ENCODE measurements at places on chromosomes 6 and 20. TPM values are rescaled to one million over a fixed set of nuclear protein-coding genes. Genes with fewer than 3 reads are reported as not detected.
A peak's percentile ranks its signal among the peaks of the same experiment; 100 is the strongest.

GRCh38 chr20:5070570-5070969 is 49.2 kb downstream of the PCNA start:
- DNase-seq = no peak

GRCh38 chr6:2653369-2654032 is 97.2 kb downstream of the MYLK4 start:
- no peak for DNase-seq

Gene SCUBE3
- 1.4 TPM for total RNA-seq

Gene SLC16A10
- 1.0 TPM for total RNA-seq

DNA sequence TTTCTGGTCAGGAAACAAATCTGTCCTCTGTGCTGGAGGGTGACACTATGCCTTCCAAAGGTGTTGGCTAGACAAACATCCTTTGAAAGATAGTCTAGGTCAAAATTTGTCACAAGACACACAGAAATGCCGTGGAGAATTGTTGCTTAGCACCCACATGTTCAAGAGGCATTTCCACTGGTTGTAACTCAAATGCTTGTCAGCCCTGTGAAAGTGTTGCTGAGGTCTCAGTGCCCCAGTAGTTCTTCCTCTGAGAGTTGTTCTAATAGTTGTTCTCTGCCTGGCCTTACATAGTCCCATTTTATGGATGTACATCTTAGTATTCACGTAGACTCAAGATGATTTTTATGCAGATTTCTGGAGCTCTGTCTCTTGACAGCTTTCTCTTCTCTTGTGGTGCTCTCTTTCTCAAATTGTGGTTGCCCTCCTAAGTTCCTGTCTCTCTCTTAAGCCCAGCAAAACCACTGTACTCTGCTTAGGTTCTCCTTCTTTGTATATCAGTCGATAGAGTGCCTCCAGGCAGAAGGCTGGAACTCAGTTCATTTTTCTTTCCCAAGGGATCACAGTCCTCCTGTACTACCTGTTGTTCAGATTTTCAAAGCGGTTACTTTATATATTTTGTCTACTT is 39.5 kb upstream of the REV3L start:
- no peak for DNase-seq

DNA sequence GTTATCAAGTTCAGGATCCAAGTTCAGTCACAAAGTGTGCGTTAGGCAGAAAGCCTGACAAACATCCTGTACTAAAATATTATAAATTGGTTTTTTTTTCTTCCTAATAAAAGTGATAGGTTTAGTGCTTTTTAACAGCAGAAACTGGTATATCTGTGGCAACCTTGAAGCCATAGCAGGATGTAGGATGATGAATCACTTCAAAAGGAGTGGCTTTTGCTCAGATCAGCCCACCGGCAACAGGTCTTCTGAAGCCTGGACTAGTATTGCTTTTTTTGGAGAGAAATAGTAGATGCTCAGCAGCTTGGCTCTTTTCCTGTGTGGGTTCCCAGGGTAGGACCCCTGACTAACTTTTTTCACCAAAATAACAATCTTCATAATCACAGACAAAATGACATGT is 190.8 kb downstream of the EPM2A start:
- no peak for DNase-seq

DNA sequence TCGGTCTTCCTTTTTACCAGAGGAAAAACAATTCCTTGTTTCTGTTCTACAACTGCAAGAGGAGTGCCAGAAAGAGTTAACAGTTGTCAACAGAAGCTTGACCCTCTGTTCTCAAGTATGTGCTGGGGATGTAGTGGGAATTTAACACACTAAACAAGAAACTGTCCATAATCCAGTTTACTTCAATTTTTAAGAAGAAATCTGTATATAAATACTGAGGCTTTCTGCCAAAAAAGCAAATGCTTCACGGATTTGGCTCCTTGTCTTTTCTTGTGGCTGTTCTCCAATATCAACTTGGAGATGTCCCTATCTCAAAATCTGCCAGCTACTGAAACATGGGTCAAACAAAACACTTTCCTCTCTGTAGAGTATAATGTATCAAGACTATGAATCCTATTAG is 26.8 kb downstream of the REV3L start:
- DNase-seq = no peak

Gene PTCHD4
- 3.4 TPM for total RNA-seq

DNA sequence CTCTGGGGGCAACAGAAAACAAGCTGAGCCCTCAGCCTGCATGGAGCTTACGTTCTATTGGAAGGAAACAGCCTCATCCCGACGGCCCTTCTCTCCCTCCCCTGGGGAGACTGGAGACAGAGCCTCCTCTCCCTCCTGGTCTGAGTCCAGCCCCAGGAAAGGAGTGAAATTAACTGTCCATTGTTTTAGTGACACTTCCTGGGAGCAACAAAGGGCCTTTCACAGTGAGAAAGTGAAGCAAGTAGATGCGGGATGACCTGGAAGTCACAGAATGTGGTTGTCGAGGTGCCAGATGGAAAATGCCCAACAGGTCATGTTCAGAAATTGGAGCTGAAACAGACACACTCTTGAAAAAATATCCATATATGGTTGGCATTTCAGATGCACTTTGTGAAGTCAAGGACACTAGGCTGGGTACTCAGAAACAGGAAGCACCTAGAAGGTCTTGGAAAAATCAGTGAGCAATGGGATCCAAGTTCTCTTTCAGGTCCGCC is 77.8 kb downstream of the TFAP2C start:
- no peak for DNase-seq

- no peak for DNase-seq
Observed at GRCh38 chr6:122817358-122817757, 28.3 kb downstream of the SMPDL3A start.

GRCh38 chr20:34987288-34988190 is 31.9 kb downstream of the MYH7B start:
- DNase-seq = no peak

- DNase-seq = no peak
Observed at GRCh38 chr6:87583822-87584221, 6.0 kb downstream of the RARS2 start.

Gene CLVS2
- 0.04 TPM for total RNA-seq

DNA sequence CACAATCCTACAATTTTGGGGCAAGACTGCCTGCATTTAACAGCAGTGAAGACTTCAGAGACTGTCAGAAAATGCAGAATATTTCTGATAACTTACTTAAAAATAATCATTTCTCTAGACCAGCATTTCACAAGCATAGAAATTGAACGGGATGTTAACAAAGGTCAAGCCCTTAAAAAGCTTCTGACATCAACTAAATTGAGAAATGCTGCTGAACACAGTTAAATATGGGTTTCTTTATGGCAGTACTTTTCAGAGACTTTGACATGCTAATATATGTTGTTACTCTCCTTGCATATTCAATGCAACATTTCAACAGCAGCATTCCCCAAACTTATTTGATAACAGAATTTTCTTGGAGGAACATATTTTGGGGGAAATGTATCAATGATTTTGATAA is 84.5 kb downstream of the KIF13A start:
- no peak for DNase-seq

DNA sequence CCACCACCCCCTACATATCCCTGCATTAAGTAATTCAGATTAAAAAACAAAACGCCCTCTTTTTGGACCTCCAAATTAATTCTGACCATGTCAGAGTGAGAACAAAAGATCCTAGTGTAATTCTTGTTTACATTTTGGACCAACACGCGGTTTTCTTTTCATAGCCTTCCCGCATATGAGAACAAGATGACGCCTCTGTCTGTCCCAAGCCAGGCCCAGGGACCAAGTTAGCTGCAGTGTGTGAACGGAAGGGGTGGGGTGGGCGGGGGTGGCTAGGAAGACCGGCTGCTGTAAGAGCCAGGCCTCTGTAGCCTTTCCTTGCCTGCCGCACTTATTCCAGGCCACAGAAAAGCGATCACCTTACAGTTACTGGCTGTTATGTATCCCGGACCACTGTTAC is 68.0 kb downstream of the PLCG1 start:
- no peak for DNase-seq

Gene POU3F2
- not detected for total RNA-seq

DNA sequence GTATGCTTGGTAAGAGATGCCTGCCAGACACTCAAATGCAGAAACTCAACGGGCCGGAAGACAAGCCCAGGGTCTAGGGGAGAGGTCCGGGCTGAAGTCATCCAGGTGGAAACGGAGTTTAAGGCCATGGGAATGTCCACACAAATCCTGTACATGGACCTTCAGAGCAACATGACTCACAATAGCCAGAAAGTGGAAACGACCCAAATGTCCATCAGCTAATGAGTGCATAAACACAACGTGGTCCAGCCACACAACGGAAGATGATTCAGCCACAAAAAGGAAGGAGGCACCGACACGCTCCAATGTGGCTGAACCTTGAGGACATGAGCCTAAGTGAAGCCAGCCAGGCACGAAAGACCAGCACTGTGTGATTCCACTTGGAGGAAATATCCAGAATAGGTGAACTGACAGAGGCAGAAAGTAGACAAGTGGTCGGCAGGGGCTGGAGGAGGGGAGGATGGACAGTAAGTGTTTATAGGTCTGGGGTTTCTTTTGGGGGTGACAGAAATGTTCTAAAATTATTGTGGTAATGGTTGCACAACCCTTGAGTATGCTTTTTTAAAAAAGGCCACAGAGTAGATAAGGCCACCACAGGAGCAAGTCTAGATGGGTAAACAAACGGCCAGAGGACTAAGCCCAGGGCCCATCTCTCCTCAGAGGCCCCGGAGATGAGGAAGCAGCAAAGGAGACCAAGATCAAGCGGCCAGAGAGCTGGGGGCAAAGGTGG is 105.6 kb downstream of the PREX1 start:
- DNase-seq = peak; percentile 28

Gene VNN1
- 0.21 TPM for total RNA-seq

Gene PRDM1
- 2.7 TPM for total RNA-seq

GRCh38 chr6:39279539-39279938 is 34.7 kb downstream of the KCNK17 start:
- no peak for DNase-seq

Gene SCRT2
- not detected for total RNA-seq

DNA sequence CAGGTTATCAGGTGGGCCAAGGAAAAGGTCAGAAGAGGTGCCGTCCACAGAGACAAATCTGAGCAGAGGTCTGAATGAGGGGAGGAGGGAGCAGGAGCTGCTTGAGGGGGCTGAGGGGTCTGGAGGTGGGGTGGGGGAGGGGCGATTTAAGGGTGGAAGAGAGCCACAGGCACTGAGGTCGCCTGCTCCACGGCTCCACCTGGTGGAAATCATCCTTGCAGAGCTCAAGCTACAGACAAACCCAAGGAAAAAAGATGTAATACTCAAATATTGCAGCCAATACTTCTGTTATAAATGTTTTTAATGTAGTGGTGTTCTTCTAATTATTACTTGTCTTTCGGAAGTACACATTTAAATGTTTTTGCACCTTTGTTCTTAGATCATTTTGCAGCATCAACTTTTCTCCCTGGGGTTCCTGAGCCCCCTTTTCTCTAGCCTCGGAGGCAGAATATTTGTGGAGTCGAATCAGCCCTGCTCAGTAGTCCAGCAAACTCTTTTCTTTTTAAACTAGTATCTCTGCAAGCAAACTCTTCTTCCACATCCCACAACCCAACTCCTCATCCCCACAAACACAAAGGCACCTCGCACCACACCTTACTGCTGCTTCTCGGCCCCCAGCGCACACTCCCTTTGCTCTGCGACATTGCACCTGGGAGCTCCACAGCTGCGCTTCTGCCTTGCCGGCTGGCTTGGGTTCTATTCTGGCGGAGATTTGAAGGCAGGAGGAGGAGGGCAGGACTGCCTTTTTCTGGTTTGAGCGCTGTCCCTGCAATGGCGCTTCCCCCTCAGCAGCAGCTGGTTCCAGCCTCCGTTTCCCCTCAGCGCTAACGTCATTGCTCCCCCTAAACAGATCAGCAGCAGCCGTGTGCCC is 51.0 kb upstream of the TFAP2A start:
- no peak for DNase-seq

DNA sequence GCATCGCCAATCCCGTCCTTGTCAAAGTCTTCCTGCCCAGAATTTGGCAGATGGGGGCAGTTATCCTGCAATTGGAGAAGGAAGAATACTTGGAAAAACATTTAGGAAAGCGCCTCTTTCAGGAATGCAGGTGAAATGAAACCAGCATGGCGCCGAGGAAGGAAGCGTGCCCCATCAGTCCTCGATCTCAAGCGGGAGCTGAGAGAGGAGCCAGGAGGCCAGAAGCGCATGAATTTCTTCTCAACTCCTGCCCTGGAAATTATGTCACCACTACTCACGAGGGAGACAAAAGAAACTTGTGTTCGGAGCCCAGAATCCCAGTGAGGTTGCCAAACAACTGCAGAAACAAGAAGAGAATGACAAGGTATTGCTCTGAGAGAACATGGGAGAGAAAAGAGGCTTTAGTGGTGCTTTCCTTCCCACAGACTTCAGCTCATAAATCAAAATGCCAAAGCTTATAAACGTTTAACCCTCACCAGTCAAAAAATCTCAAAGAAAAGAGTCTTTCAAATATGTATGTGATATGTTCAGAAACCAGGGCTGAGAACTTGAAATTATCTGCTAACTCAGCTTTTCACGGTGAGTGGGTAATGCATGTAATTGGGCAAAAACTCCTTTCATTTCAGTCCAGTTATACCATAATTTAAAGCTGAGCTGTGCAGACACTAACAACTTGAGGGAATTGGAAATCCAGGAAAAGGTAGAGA is 23.9 kb downstream of the THBS2 start:
- no peak for DNase-seq

Gene DYNLT2
- total RNA-seq = 1.4 TPM

DNA sequence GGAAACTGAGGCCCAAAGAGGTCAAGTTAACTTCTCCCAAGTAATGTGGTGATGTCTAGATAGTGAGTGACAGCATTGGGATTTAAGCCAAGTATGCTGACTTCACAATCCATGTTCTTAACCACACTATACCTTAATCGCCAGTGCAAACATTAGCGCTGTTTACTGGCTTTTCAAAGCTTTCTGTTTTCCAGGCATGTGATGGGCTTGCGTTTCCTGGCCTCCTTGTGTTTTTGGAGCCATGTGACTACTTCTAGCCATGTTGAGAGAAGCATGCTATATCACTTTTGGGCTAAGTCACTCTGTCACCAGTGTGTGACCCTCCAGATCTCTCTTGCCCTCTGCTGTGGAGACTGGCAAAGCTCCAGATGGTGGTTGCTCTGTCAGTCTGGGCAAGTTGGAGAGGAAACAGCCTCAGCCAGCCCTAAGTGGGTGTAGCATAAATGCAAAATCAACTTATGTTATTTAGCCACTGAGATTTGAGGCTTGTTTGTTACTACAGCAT is 76.9 kb downstream of the ANKRD6 start:
- DNase-seq = no peak

Gene RIN2
- total RNA-seq = 34.1 TPM

DNA sequence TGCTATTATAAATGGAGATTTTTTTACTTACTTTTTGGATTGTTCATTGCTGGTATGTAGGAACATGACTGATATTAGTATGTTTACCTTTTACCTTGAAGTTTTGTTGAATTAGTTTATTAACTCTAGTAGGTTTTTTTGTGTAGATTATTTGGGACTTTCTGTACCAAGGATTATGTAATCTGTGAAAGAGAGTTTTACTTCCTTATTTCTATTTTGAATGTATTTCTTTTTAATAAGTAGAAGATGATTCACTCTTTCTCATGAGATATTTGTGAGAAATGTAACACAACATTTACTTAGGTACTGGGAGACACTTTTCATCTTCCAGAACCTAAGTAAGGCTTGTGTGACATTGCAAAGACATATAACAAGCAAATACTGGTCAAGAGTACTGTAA is 473.9 kb upstream of the HS3ST5 start:
- no peak for DNase-seq

GRCh38 chr20:14449323-14449722 is 111.9 kb upstream of the FLRT3 start:
- DNase-seq = no peak

Data from kidney epithelial cell (primary cell).